Activated B cell treated with CpG ODN at 0.5 μM for 24 hours (primary cell): ENCODE measurements at places on chromosomes 1 and 21.

- H3K4me3 ChIP-seq: no peak overlapping the region
- H3K4me1 ChIP-seq: peaks cover 2% of the 10 kb centered on the region
- no peak overlapping the region for H3K27ac ChIP-seq
- no peaks in the 10 kb centered on the region for H3K36me3 ChIP-seq
These were observed 55.2 kb downstream of the SDC3 start for GRCh38 chr1:30853350-30853749.

- peaks cover 18% of the 10 kb centered on the region for H3K27me3 ChIP-seq
- no peaks in the 10 kb centered on the region for H3K36me3 ChIP-seq
- peaks cover 7% of the 10 kb centered on the region for H3K4me1 ChIP-seq
- H3K4me3 ChIP-seq: no peak overlapping the region
These were observed 4.1 kb downstream of the ZNF683 start for GRCh38 chr1:26368486-26368885.

DNA sequence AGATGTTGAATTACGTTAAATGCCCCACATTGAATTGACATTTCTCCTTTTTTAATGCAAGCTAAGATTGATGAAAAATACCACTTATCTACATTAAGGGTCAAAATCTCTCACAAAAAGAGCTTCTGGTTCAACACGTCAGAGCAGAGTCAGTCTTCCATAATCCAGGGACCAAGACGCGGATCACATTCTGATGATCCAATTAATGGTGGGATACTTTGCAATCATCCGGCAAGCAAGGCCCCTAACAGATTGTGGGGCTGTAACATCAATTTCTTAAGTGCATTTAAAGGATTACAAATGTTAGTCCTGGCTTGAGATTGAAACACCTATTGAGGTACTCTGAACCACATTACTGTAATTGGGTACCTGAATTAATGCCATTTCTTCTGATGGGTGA, 120.2 kb upstream of the ESRRG start:
- no peaks in the 10 kb centered on the region for H3K27me3 ChIP-seq
- no peak for DNase-seq
- no peak overlapping the region for H3K27ac ChIP-seq

DNA sequence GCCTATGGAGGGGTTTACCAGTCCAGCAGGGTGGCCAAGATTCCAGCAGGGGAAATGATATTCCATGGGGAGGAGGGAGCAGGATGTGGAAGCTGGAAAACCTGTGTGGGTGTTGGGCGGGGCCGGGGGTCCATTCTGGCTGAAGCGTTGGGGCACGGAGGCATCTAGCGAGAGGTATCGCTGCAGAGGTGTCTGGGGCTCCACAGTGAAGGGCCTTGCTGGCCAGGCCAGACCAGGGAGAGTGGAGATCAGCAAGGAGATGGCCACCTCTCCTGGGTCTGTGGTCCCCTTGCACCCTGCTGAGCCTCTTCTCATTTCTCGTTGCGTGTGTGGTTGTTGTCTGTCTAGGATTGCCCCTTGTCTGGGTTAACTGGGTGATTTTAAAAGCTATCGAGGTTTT, 6.2 kb downstream of the COQ8A start:
- peaks cover 59% of the 10 kb centered on the region for H3K4me1 ChIP-seq
- DNase-seq: no peak
- no peaks in the 10 kb centered on the region for H3K27me3 ChIP-seq
- no peak overlapping the region for H3K27ac ChIP-seq
- H3K36me3 ChIP-seq: peaks cover 11% of the 10 kb centered on the region
- H3K4me3 ChIP-seq: no peak overlapping the region

- H3K4me3 ChIP-seq: no peak overlapping the region
- no peaks in the 10 kb centered on the region for H3K27me3 ChIP-seq
- no peak overlapping the region for H3K27ac ChIP-seq
- H3K4me1 ChIP-seq: peaks cover 11% of the 10 kb centered on the region
- H3K36me3 ChIP-seq: no peaks in the 10 kb centered on the region
These were observed 46.3 kb downstream of the ELAPOR1 start for GRCh38 chr1:109160071-109160840.

- H3K4me1 ChIP-seq: no peaks in the 10 kb centered on the region
- no peak for DNase-seq
- H3K36me3 ChIP-seq: no peaks in the 10 kb centered on the region
- no peak overlapping the region for H3K27ac ChIP-seq
These were observed 9.9 kb upstream of the BACE2 start for GRCh38 chr21:41158026-41158425.
